ENCODE measurements at places on chromosomes 2 and 18.
A peak's percentile ranks its signal among the peaks of the same experiment; 100 is the strongest.

- no peak for DNase-seq
Observed at GRCh38 chr18:76522122-76522503, 27.1 kb upstream of the ZNF516 start.

DNA sequence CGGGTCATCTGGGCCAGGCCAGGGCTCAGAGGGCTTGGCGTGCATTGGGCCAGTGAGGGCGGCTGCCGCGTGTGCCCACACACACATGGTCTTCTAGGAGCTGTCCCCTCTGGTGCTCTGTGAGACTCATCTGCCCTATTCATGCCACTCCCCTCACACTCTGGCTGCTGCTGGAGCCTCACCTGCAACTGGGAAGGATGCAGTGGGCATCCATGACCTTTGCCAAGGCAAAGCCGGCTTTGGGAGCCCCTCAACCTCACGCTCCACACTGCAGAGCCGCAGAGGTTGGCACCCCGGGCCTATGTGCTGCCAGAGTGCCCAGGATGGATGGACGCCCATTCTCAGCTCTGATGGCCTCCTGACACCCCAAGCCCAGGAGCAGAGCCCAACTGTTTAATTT is 330.2 kb upstream of the SALL3 start:
- no peak for DNase-seq

DNA sequence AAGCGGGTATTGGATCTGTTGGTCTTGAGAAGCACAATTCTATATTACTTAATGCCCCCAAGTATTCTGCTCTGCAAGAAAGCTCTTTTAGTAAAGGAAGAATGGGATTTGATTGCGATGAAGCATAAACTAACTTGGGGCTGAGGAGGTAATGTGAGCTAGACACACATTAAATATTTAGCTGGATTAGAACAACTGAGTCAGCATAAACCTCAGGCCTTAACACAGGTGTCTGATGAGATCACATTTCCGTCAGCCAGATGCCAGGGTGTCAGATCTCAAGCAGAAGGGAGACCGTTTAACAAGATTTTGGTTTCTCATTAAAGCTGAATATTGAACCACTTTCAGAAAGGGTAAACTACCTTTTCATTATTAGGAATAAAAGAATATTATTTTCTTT is 94.5 kb downstream of the GYPC start:
- no peak for DNase-seq

DNA sequence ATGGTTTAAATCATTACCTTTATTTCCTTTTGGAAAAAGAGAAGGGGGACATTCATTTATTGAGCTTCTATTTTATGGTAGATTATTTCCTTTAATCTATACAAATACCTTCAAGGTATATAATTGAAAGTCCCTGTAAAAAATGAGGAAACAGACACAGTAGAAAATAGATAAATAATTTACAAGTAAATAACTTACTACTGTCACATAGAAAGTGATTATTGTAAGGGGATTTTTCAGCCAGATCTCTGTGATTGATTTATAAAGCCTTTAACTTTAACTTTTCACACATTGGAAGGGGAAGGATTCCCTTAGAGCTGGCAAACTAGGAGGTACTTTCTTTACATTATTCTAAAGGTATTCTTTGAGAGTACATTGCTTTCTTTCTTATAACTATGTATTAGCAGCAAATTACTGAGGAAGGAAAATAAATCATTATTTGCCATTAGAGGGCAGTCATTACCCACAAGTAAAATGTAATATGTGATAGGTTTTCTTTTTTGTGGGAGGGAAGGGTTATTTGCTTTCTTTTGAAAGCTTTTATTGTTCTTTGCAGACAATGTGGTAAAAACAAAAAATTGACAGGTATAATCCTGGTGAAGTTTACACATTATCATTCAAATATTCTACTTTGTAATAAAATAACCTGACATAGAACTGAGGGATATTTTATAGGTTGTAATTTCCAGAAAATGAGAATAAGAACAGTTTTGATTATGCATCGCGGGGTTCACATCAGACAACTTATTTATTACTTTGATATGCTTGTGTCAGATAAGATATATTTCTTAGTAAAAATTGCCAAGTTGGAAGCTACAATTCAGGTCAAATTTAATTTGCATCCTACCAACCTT is 24.8 kb upstream of the RPE start:
- DNase-seq, result peak; percentile 55

GRCh38 chr2:191245046-191245868 is at the start of gene MYO1B:
Gene MYO1B (plus strand): TSS chr2:191245404. CDS start chr2:191276896, 31,492 bp downstream.
- DNase-seq, result peak; percentile 69

- no peak for DNase-seq
Observed at GRCh38 chr2:146985753-146986152, 859.1 kb upstream of the ACVR2A start.

- no peak for DNase-seq
Observed at GRCh38 chr2:48906633-48907032, 151.1 kb upstream of the LHCGR start.

DNA sequence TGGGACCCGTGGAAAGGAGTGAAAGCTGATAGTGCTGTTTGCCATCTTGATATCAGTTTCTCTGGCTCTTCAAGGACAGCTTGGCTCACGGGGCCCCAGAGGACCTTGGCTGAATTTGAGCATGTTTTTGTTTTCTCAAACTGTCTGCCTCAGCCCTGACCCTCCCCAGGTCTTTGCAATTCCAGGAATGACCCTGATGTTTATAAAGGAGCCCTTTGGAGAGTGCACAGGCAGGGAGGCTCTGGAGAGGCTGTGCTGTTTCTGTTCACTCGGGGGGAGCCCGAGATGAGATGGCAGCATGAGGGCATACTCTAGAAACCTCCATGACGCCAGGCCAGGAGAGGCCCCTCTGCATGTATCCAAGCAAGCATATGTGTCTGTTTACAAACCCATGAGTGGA is 16.4 kb downstream of the IGFBP2 start:
- no peak for DNase-seq

- no peak for DNase-seq
Observed at GRCh38 chr2:36912695-36913094, 53.6 kb downstream of the STRN start.

- no peak for DNase-seq
Observed at GRCh38 chr2:15763106-15763821, 171.6 kb downstream of the DDX1 start.

GRCh38 chr18:78090584-78090983 is 840.9 kb downstream of the GALR1 start:
- DNase-seq, result no peak

GRCh38 chr2:85917887-85918795 is 29.4 kb upstream of the ST3GAL5 start:
- DNase-seq, result no peak

DNA sequence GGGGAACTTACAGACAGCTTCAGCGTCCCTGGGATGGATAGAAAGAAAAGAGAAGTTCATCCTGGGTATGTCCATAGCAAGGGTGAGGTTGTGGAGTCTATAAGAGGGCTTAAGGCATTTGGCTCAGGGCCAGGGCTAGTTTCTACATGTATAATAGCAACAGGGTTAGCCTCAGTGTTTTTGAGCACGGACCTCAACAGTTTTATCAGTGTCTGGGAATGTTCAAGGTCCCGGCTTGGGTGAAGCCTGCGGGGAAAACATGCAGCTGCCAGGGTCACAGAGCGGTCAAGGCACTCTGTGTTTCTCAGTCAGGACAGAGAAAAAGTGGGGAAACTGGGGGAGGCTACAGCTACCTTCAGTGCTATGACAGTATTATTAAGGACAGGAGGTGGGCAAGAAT is 427.7 kb upstream of the HS6ST1 start:
- DNase-seq, result no peak

DNA sequence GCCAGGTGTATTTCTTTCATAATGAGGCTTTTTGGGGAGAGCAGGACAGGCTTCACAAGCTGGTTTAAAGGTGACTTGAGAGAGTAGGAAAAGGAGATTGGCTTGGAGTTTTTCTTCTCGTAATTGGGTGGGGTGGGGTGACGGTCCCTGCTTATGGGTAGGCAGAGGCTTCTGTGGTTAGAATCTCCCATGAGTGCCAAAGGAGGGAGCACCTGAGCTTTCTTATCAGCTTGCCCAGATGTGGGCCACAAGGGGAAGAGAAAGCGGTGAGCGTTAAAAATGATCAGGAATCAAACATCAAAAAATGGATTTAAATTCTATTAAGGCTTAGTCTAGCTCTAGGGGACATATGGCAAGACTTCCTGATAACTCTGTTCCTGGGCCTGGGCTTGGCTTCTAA is 9.7 kb upstream of the PNPT1 start:
- DNase-seq, result no peak

GRCh38 chr18:68177807-68178702 is 536.9 kb downstream of the TMX3 start:
- peak; percentile 14 for DNase-seq

- DNase-seq, result no peak
Observed at GRCh38 chr18:55401638-55402191, 186.3 kb downstream of the TCF4 start.

DNA sequence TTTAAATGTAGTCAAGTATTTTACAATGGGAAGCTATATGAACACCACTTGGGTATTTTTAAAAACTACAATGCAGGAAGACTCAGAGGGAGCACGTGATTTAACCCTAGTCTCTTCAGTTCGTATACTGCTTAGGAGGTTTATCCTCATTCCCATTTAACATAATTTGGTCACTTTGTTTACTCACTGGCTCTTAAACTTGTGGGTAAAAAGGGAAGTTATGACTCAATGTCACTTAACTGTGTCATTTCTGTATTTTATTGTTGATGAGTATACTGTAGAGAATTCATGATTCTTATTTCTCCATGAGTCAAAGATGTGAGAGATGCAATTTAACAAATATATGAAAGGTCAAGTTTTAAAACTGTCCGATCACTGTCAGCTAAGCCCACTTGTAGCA is 48.2 kb downstream of the SLC66A3 start:
- DNase-seq, result no peak

GRCh38 chr2:36384454-36384853 is 28.9 kb downstream of the CRIM1 start:
- DNase-seq, result no peak

DNA sequence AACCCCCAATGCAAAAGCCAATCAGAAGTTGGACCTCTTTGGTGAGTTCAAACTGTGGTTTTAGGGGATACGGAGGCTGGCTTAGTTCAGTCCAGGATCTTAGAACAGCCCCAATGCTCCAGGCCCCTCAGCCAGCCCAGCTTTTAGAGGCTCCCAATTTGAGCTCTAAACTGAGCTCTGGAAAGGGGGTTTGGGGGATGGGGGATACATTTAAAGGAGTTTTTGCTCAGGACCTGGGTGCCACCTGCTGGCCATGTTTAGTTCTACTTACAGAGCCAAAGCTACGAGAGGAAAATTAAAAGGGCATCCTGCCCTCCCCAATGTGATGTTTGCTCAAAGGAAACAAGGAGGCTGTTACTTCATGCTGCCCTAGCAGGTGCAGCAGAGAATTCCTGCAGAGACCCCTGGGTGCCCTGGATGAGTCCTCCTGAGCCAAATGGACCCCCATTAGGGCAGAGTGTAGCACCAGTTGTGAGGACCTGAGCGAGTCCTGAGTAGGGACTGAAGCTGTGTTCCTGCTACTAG is 15.9 kb upstream of the TMEM214 start:
- DNase-seq, result peak; percentile 57

DNA sequence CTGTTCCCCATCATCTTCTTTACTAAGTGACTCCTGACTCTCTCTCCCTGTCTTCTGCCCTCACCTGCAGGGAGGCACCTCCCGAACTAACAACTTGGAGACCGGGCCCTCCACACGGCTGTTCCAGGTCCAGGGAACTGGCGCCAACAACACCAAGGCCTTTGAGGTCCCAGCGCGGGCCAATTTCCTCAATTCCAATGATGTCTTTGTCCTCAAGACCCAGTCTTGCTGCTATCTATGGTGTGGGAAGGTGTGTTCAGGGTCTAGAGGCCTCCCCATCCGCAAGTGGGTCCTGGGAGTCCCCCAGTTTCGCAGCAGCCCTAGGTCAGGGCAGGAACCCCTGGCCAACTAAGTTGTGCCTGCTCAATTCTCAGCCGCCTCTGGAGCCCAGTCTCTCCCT is 15.5 kb downstream of the VIL1 start:
- DNase-seq, result no peak

- peak; percentile 83 for DNase-seq
Observed at GRCh38 chr18:57434536-57435494, at the start of gene ONECUT2. Gene ONECUT2 (plus strand): TSS chr18:57435374. CDS start chr18:57435717, 343 bp downstream.

GRCh38 chr2:34851804-34852203 is 1252.7 kb upstream of the FAM98A start:
- DNase-seq, result no peak

DNA sequence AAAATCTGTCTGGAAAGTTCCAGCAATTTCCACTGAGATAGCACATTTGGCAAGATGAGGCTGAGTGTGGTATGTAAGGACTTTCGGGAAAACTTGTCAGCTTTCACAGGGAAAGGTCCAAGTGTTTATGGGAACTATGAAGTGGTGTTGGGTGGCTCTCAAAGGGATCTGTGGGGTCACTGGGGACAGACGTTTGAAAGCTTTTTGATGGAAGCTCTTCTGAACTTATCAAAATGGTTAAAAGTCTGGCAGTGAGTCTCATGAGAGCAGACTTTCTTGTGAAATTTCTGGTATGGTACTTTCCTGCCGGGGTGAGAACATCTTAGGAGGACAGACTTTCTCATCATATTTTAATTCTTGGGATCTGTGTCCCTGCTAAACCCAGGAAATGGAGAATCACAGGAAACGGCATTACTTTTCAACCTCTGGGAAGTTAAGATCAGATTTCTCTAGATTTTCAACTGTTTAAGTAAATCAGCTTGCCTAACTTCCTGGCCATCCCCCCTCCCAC is 546.3 kb upstream of the ZEB2 start:
- DNase-seq, result no peak

DNA sequence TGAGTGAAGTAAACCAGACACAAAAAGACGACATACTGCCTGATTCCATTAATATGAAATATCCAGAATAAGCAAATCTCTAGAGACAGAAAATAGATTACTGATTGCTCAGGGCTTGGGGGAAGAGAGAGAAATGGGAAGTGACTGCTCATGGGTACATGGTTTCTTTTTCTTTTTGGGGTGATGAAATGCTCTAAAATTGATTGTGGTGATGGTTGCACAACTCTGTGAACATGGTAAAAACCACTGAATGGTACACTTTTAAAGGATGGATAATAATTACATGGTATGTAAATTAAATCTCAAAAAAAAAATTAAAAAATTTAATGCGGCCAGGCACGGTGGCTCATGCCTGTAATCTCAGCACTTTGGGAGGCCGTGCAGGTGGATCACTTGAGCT is 39.3 kb downstream of the RPL31 start:
- no peak for DNase-seq

- no peak for DNase-seq
Observed at GRCh38 chr2:111022633-111023032, 98.1 kb upstream of the BCL2L11 start.

GRCh38 chr2:7607441-7608173 is 690.4 kb downstream of the RNF144A start:
- no peak for DNase-seq

DNA sequence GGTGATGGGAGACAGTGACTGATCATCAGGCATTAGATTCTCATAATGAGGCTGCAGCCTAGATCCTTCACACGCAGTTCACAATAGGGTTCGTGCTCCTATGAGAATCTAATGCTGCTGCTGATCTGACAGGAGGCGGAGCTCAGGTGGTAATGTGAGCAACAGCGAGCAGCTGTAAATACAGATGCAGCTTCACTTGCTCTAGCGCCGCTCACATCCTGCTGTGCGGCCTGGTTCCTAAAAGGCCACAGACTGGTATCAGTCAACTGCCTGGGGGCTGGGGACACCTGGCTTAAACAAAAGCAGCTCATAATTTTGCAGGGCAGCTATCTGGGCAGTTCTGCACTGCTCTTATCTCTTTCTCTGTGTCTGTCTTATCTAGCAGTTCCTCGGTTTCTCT is 20.4 kb upstream of the CD226 start:
- no peak for DNase-seq
